SK-N-SH (cell line): ENCODE measurements at places on chromosomes 7 and 10. TPM values are rescaled to one million over a fixed set of nuclear protein-coding genes. Genes with fewer than 3 reads are reported as not detected.

Gene OPN4
- polyA plus RNA-seq, result 0.03 TPM in 1 of 2 replicates, not detected in the other

Gene ANXA8
- polyA plus RNA-seq, result 0.15 and 0.41 TPM in 2 replicates

Gene MYOZ1
- polyA plus RNA-seq, result 0.24 and 0.26 TPM in 2 replicates

Gene RARRES2
- polyA plus RNA-seq, result 0.26 and 0.43 TPM in 2 replicates

Gene MYPN
- polyA plus RNA-seq, result 0.43 and 0.73 TPM in 2 replicates

Gene PRPS1L1
- not detected in 2 replicates for polyA plus RNA-seq

Gene TMEM176B
- 0.15 TPM in 1 of 2 replicates, not detected in the other for polyA plus RNA-seq

Gene FBXL15
- polyA plus RNA-seq, result 11.7 and 17.2 TPM in 2 replicates

Gene SPACDR
- 0.93 and 1.5 TPM in 2 replicates for polyA plus RNA-seq

Gene CACUL1
- 2.6 and 3.9 TPM in 2 replicates for polyA plus RNA-seq

Gene AOC1
- polyA plus RNA-seq, result not detected in 2 replicates

Gene CYP2E1
- 0.61 and 1.3 TPM in 2 replicates for polyA plus RNA-seq

Gene FZD1
- 3.3 and 3.8 TPM in 2 replicates for polyA plus RNA-seq

Gene LRMDA
- 0.37 and 0.95 TPM in 2 replicates for polyA plus RNA-seq

Gene IMPDH1
- 80.4 and 82.0 TPM in 2 replicates for polyA plus RNA-seq

Gene EBLN1
- polyA plus RNA-seq, result not detected in 2 replicates

Gene OR9A2
- not detected in 2 replicates for polyA plus RNA-seq

Gene GPR22
- polyA plus RNA-seq, result 0.03 and 0.23 TPM in 2 replicates

Gene CYP2C19
- polyA plus RNA-seq, result not detected in 2 replicates

Gene PRF1
- not detected in 2 replicates for polyA plus RNA-seq

Gene UFSP1
- polyA plus RNA-seq, result 4.5 and 5.6 TPM in 2 replicates

Gene TMED4
- 145 and 192 TPM in 2 replicates for polyA plus RNA-seq

Gene CALU
- 195 and 294 TPM in 2 replicates for polyA plus RNA-seq

Gene OPTN
- 21.6 and 22.4 TPM in 2 replicates for polyA plus RNA-seq

Gene ZNF479
- not detected in 2 replicates for polyA plus RNA-seq

Gene SSC4D
- polyA plus RNA-seq, result 1.6 and 2.0 TPM in 2 replicates

Gene PMS2
- 9.6 and 11.4 TPM in 2 replicates for polyA plus RNA-seq

Gene PPP1R9A
- polyA plus RNA-seq, result 0.30 and 0.58 TPM in 2 replicates

Gene SLC35B4
- polyA plus RNA-seq, result 19.3 and 24.9 TPM in 2 replicates
